ENCODE measurements at places on chromosomes 16 and 17. TPM values are rescaled to one million over a fixed set of nuclear protein-coding genes. Genes with fewer than 3 reads are reported as not detected.

RNF227 gene
- 1.6 TPM for total RNA-seq

NEK8 gene
- total RNA-seq: 3.9 TPM

SCIMP gene
- not detected for total RNA-seq

LLGL2 gene
- total RNA-seq: 14.8 TPM

SETD1A gene
- total RNA-seq: 5.3 TPM

PERCC1 gene
- total RNA-seq: not detected

Measured in dermis blood vessel endothelial cell (primary cell).